Articular chondrocyte of knee joint (primary cell): ENCODE measurements at places on chromosomes 16 and 17. TPM values are rescaled to one million over a fixed set of nuclear protein-coding genes. Genes with fewer than 3 reads are reported as not detected.

RASD1 gene
- 13.9 and 49.0 TPM in 2 replicates for total RNA-seq

CTRB2 gene
- total RNA-seq = not detected in 2 replicates

KCNG4 gene
- total RNA-seq = not detected in 2 replicates

TPSG1 gene
- not detected in 2 replicates for total RNA-seq

DYNLRB2 gene
- 1.1 and 1.3 TPM in 2 replicates for total RNA-seq

PMP22 gene
- total RNA-seq = 189 and 249 TPM in 2 replicates

KLHL10 gene
- total RNA-seq = 0.13 and 0.43 TPM in 2 replicates

GUCY2D gene
- not detected in 2 replicates for total RNA-seq

ARL16 gene
- total RNA-seq = 27.1 and 29.9 TPM in 2 replicates

TCAP gene
- 0.26 and 0.32 TPM in 2 replicates for total RNA-seq

SAT2 gene
- 41.3 and 41.4 TPM in 2 replicates for total RNA-seq

KRTAP3-2 gene
- total RNA-seq = not detected in 2 replicates

ALOX15 gene
- not detected in 2 replicates for total RNA-seq

KRTAP4-1 gene
- total RNA-seq = not detected in 2 replicates

TBC1D3E gene
- not detected in 2 replicates for total RNA-seq

GAS2L2 gene
- under 0.01 TPM in 1 of 2 replicates, not detected in the other for total RNA-seq

TEX14 gene
- total RNA-seq = under 0.01 TPM in 1 of 2 replicates, not detected in the other

RBFOX1 gene
- not detected in 2 replicates for total RNA-seq

ZDHHC1 gene
- 7.5 and 9.1 TPM in 2 replicates for total RNA-seq

CRYBA1 gene
- total RNA-seq = not detected in 2 replicates

CENPV gene
- total RNA-seq = 3.3 and 4.5 TPM in 2 replicates

TM4SF5 gene
- not detected in 2 replicates for total RNA-seq

TERB1 gene
- 0.13 and 0.22 TPM in 2 replicates for total RNA-seq

APOH gene
- not detected in 2 replicates for total RNA-seq

ATP6V0A1 gene
- total RNA-seq = 66.8 and 72.1 TPM in 2 replicates

NR1D1 gene
- total RNA-seq = 4.0 and 4.8 TPM in 2 replicates

QPRT gene
- total RNA-seq = 0.52 and 1.6 TPM in 2 replicates

KRTAP4-9 gene
- total RNA-seq = not detected in 2 replicates

KIF22 gene
- total RNA-seq = 14.9 and 21.0 TPM in 2 replicates

GRB2 gene
- total RNA-seq = 66.6 and 73.7 TPM in 2 replicates

LUC7L3 gene
- total RNA-seq = 28.4 and 31.5 TPM in 2 replicates

G6PC1 gene
- total RNA-seq = not detected in 2 replicates

DPEP2 gene
- total RNA-seq = not detected in 2 replicates

LRRC46 gene
- total RNA-seq = 0.11 and 0.13 TPM in 2 replicates

OR1A1 gene
- not detected in 2 replicates for total RNA-seq

DUSP3 gene
- total RNA-seq = 52.2 and 58.4 TPM in 2 replicates

FBXW10 gene
- total RNA-seq = under 0.01 TPM in 1 of 2 replicates, not detected in the other

PTGES3L gene
- 0.11 and 0.52 TPM in 2 replicates for total RNA-seq

PIMREG gene
- total RNA-seq = 11.4 and 17.1 TPM in 2 replicates

DHX38 gene
- total RNA-seq = 37.1 and 39.6 TPM in 2 replicates

TAC4 gene
- total RNA-seq = not detected in 2 replicates

SSTR5 gene
- 0.26 and 0.32 TPM in 2 replicates for total RNA-seq

CCDC200 gene
- 0.26 TPM in 1 of 2 replicates, not detected in the other for total RNA-seq

CDT1 gene
- total RNA-seq = 5.4 and 7.6 TPM in 2 replicates

KRTAP1-5 gene
- 1.3 and 11.6 TPM in 2 replicates for total RNA-seq

CBFA2T3 gene
- total RNA-seq = not detected in 2 replicates

SRCIN1 gene
- total RNA-seq = under 0.01 and 0.11 TPM in 2 replicates

ERI2 gene
- total RNA-seq = 18.6 and 23.6 TPM in 2 replicates

SCRN2 gene
- 29.4 and 36.5 TPM in 2 replicates for total RNA-seq

SHBG gene
- total RNA-seq = 1.3 TPM in 1 of 2 replicates, not detected in the other

TAT gene
- total RNA-seq = not detected in 2 replicates

FAM83G gene
- 6.5 and 8.0 TPM in 2 replicates for total RNA-seq

SBK1 gene
- not detected in 2 replicates for total RNA-seq

GPR179 gene
- under 0.01 TPM in 2 replicates for total RNA-seq

GCGR gene
- total RNA-seq = not detected in 2 replicates

ADAM11 gene
- under 0.01 and 0.13 TPM in 2 replicates for total RNA-seq

KRT28 gene
- not detected in 2 replicates for total RNA-seq

CX3CL1 gene
- total RNA-seq = 0.65 and 1.5 TPM in 2 replicates
